ENCODE measurements at places on chromosomes 16 and 17.

- no peak overlapping the region for H3K27ac ChIP-seq
- no peak for DNase-seq
- H3K27me3 ChIP-seq, result no peaks in the 10 kb centered on the region
- H3K36me3 ChIP-seq, result no peaks in the 10 kb centered on the region
- H3K4me1 ChIP-seq, result no peaks in the 10 kb centered on the region
- no peak overlapping the region for H3K4me3 ChIP-seq
These were observed 920.9 kb upstream of the GOT2 start for GRCh38 chr16:59655031-59655430.

- no peaks in the 10 kb centered on the region for H3K4me1 ChIP-seq
- no peak for DNase-seq
- no peaks in the 10 kb centered on the region for H3K27me3 ChIP-seq
- no peaks in the 10 kb centered on the region for H3K36me3 ChIP-seq
- no peak overlapping the region for H3K27ac ChIP-seq
These were observed 250.7 kb upstream of the MYOCD start for GRCh38 chr17:12415031-12415430.

GRCh38 chr17:81021531-81022343 is 13.2 kb upstream of the BAIAP2 start:
- H3K4me3 ChIP-seq, result no peak overlapping the region
- H3K36me3 ChIP-seq, result no peaks in the 10 kb centered on the region
- H3K27ac ChIP-seq, result no peak overlapping the region
- DNase-seq, result no peak
- peaks cover 19% of the 10 kb centered on the region for H3K4me1 ChIP-seq
- H3K27me3 ChIP-seq, result no peaks in the 10 kb centered on the region

DNA sequence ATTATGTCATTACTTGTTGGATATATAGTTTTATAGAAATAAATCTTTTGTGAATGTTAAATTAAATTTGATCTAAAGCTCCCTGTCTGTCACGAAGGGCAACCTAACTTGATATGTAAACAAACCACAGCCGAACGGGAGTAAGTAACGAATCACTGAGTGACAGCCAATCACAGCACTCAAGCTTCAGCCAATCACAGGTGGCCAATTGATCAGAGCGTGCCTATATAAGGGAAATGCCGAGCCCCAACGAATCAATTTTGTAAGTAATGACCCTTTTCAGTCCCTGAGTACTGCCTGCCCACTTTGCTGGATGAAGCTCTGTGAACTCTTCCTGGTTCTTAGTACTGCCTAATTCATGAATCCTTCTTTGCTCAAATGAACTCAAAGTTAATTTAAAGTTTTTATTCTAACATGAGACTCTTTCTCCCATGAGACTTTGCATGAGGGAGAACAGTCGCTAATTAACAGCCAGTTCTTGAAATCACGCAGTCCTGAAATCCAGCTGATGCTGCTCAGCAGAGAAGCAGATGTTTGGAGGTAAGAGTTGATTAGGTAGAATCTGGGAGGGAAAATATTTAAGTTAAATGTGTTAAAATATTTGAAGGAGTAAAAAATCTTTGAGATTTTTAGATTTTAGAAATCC is 302.2 kb downstream of the CNTNAP4 start:
- no peaks in the 10 kb centered on the region for H3K4me1 ChIP-seq
- no peaks in the 10 kb centered on the region for H3K27me3 ChIP-seq
- no peak overlapping the region for H3K27ac ChIP-seq
- no peak overlapping the region for H3K4me3 ChIP-seq
- DNase-seq, result no peak

DNA sequence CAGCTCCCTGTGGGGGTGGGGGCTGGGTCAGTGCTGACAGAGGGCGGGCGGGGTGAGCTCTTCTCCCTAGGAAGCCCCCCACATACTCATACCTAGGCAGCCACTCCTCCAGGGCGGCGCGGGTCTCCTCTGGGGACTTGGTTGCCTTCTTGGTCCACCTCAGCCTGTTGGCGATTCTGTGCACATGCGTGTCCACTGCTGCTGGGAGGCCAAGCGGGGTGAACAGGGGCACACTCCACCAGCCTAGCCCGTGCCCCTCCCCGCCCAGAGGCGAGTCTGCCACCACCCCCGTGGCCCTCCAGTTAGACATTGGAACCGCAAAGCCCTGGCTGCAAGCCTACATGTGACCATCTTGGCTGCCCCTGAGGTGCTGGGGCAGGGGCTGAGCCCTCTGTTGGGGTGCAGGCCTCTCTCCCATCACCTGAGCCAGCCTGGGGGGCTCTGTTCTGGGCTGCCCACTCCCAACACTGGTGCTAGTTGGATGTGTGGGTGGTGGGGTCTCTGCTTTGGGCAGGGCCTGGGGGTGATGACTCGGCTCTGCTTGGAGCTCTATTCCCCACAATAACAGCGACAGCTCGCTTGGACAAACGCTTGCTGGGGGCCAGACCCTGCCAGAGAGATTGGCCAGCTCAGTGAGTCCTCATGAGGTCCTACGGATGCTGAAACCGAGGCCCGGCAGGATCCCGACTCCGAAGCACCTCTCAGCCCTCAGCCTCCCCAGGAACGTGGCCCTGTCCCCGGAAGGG is 7.4 kb downstream of the NTHL1 start:
- DNase-seq, result no peak
- H3K4me3 ChIP-seq, result no peak overlapping the region
- peaks cover 12% of the 10 kb centered on the region for H3K4me1 ChIP-seq
- H3K27me3 ChIP-seq, result no peaks in the 10 kb centered on the region
- no peak overlapping the region for H3K27ac ChIP-seq

GRCh38 chr16:50021544-50021943 is 3.5 kb upstream of the CNEP1R1 start:
- H3K4me1 ChIP-seq, result peaks cover 9% of the 10 kb centered on the region
- DNase-seq, result no peak
- H3K36me3 ChIP-seq, result no peaks in the 10 kb centered on the region
- H3K27ac ChIP-seq, result no peak overlapping the region

DNA sequence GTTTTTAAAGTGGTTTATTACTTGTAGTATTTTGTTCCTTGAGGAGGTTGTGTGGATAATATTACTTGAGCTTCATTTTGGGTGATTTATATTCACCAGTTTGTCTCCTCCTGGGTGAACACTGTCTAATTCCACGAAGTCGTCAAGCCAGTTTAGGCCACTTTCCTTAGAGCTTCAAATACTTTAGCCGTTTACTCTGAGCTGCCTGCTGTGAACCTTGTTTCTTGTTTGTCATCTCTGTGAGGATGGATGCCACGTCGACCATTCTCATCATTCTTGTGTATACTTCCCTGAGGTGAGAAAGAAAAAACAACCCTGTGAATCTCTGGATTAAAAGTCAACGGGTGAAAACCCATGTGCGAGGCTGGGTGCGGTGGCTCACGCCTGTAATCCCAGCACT is 9.0 kb downstream of the KRT24 start:
- no peaks in the 10 kb centered on the region for H3K4me1 ChIP-seq
- no peaks in the 10 kb centered on the region for H3K36me3 ChIP-seq
- H3K27ac ChIP-seq, result no peak overlapping the region
- DNase-seq, result no peak
- H3K27me3 ChIP-seq, result peaks cover 8% of the 10 kb centered on the region
